ENCODE measurements at places on chromosomes 3 and 15.

- no peak for DNase-seq
These were observed 21.9 kb downstream of the KY start for GRCh38 chr3:134628884-134629283.

DNA sequence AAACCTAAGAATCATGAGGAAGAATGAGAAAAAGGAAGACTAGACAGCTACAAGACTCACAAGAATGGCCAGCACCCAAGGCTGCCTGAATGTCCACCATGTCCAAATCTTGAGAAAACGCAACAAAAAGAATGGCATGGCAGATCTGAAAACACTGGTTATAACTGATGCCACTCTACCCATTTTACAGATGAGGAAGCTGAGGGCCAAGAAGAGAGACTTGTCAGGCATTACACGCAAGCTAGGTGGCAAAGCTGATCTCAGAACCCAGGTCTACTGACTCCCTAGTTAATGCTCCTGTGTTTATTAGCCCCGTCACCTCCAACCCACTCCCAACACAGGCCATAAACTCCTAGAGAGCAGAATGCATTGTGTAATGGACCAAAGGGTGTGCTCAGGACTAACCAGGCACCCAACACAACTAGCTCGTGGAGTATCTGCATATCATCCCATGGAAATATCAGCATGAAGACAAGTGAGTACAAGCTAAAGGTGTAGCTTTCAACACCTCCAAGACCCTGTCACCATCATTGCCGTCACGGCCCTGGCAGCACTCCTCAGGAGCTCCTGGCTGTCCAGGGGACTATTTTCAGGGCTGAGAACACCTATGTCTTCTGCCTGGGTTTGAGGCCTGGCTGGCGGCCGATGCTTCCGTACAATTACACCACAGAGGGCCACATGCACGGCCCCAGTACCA is 111.7 kb downstream of the XXYLT1 start:
- DNase-seq, result no peak

DNA sequence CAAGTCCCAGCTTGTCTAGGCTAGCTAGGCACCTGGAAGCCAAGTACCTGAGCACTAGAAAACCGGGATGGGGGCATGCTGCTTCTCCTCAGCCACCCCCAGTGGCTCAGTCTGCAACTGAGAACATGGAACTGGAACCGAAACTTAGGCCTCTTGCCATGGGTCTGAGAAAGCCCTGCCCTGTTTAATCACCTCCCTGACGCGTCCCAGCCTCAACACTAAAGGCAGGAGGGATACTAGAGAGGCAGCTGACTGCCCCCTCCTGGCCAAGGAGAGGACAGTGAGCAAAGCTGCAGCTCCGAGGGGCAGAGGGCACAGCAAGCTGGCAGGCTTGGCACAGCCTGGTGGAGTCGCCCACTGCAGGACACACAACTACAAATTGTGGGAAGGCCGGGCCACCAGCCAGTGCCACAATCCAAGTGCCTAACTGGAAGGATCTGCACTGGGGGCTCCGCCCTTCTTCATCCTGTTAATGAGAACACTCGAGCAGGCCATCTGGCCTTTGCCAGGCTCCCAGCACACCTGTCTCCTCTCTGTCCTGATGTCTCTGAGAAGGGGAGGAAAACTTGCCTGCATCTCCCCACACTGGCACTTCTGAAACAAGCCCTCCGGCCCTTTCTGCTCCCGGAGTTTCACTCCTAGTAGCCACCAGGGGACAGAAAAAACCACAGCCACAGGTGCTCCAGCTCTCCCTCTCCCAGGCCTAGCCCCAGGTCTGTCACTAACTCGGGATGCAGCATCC is 53.7 kb downstream of the BDH1 start:
- DNase-seq, result no peak

DNA sequence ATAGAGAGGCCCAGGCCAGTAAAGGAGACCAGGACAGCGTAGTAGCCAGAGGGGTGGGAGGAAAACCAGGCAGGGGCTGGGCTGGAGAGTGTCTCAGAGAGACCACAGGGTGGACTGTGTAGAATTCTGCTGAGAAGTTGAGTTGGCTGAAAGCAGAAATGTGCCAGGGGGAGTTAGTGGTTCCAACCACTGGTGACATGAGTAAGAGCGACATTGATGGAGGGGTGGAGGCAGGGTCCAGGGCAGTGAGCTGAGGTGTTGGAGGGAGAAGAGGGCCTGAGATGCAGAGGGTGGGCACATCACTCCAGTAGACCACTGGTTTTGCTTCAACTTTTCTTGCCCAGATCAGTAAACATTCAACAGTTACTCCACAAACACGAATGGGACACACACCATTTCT is 106.5 kb downstream of the ASB7 start:
- DNase-seq, result no peak

DNA sequence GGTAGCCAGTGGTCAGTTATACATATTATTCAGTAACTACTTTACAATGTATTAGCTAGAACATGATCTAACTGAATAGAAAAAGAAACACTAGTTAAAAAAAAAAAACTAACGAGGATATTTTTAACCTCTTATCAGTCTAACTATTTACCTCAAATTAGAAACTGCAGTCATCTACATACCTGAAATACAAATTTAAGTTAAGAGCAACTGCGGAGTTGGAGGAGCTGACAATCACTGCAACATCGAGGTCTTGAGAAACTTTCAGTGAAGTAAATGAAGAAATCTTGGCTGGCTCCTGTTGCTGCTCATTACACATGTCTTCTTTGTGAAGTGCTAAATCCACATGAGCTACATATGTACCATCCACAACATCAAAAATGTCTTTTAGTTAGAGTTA is 6.5 kb downstream of the SPG11 start:
- no peak for DNase-seq

DNA sequence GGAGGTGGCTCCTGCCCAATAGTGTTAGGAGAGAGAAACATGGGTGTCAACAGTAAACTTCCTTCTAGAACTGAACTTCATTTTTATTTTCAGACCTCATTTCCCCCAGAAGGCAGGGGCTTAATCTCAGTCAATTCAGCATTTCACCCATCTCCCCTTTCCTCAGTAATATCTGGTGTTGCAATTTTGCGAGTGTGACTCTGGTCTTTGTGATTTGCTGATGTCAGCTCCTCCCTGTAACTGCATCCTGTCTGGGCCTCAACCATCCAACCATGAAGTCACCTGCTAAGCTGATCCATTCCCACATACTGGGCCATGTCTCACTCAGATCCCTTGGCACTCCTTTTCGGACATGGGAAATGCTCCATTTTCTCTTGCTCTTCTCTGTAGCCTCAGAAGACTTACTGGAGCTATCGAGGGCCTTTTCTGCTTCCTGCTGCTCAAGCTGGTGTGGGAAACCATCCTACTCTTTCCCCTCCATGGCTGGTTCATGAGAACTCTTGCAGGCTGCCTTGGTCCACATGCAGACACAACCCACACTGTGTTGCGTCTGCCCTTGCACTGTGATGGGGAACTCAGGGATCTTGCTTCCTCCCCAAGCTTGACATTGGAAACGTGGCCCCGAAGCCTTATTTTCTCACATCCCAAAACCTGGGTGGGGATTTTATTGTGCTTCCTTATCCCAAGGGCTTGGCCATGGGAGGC is 24.6 kb downstream of the CCR4 start:
- DNase-seq, result no peak

GRCh38 chr15:85976986-85977385 is 102.7 kb upstream of the AGBL1 start:
- no peak for DNase-seq

- no peak for DNase-seq
These were observed 82.1 kb downstream of the IL5RA start for GRCh38 chr3:3027976-3028567.

DNA sequence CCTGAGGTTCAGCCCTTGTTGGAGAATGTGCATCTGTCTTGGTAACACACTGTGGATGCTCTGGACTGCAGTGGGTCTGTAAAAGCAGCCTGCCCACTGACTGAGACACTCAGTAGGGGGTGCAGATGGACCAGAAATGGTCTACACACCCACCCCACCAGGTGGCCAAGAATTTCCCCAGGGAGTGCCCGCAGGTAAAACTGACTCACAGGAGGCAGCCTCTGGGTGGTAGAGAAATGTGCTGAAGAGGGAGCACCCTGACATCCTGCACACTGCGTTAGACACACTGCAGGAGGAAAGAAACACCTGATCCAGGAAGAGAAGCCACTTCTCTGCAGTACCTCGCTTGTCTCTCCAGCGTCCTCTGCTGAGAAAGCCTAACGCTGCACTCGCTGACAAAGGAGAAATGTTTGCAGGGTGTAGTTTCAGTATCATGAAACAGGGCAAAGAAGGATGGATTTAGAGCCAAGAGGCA is 109.5 kb upstream of the ABHD17C start:
- DNase-seq, result no peak

- DNase-seq, result no peak
These were observed 292.4 kb downstream of the PDCD6IP start for GRCh38 chr3:34090876-34091275.

All from activated CD4-positive, alpha-beta T cell treated with anti-CD3 and anti-CD28 coated beads for 1 hour (primary cell).